ENCODE measurements at places on chromosomes 12 and 14. TPM values are rescaled to one million over a fixed set of nuclear protein-coding genes. Genes with fewer than 3 reads are reported as not detected.

The SYNDIG1L gene
- total RNA-seq, result not detected

The CLEC2B gene
- total RNA-seq, result 1.6 TPM

The HRK gene
- 1.3 TPM for total RNA-seq

The ZNF140 gene
- total RNA-seq, result 9.1 TPM

The SPIC gene
- not detected for total RNA-seq
